ENCODE measurements at places on chromosomes 16 and 17.

DNA sequence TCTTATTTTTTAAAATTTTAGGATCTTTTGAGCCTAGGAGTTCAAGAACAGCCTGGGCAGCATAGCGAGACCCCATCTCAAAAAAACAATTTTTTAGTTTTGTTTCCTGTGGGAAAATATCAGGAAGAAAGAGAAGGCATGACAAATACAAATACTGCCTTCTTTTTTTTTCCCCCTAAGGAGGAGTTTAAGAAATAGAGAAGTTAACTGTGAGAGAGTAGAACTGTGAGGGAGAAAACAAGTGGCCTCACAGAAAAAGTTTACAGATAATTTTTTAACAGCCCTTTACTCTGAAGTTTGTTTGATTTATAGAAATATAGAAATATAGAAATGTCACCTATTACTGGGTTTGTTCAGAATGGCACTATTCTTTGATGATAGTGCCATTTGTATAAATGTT lies 21.1 kb downstream of the TTYH2 start:
- DNase-seq = no peak

- DNase-seq = no peak
Observed at GRCh38 chr16:58638148-58639036, 8.8 kb upstream of the CNOT1 start.

GRCh38 chr16:10502776-10503175 lies 77.6 kb downstream of the EMP2 start:
- no peak for DNase-seq

GRCh38 chr16:15482068-15482747 lies 47.8 kb downstream of the BMERB1 start:
- DNase-seq = no peak

DNA sequence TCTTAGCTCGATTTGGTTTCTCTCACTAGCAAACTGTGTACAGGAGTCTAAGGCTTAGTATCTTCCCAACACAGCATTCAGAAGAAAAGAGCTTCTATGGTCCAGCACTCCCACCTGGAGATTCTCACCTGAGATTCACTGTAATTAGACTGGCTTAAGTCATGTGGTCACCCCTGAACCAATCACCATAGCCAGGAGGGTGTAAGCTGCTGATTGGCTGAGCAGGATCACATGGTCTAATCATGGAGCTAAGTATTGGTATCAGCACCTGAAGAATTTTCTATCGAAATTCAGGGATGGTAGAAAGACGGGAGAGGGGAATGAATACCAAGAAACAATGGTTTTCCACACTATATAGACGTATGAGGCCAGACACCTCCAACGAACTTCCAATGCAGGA lies 359.8 kb upstream of the ERCC4 start:
- no peak for DNase-seq

DNA sequence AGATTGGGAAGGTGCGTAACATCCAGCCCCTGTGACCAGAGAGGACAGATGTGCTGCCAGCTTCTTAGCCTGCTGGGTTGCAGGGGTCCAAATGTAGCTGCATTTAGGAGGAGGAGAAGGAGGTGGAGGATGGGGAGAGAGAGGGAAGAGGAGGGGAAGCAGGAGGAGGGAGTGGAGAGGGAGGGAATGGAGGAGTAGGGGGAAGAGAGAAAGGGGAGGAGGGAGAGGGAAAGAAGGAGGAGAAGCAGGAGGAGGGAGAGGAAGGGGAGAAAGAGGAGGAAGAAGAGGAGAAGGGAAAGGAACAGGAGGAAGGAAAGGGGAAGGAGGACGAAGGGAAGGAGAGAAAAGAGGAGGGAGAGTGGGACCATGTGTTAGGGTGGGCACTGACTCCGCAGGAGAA lies 108.6 kb downstream of the ABCC12 start:
- DNase-seq = no peak

GRCh38 chr16:996681-997080 lies 15.1 kb downstream of the SOX8 start:
- DNase-seq = no peak

- peak; percentile 82 for DNase-seq
Observed at GRCh38 chr16:87816507-87817100, 50.8 kb upstream of the KLHDC4 start.

GRCh38 chr17:41133880-41134735 lies 6.2 kb downstream of the KRTAP4-6 start:
- DNase-seq = no peak

- no peak for DNase-seq
Observed at GRCh38 chr17:38628441-38628840, 22.7 kb upstream of the SRCIN1 start.

DNA sequence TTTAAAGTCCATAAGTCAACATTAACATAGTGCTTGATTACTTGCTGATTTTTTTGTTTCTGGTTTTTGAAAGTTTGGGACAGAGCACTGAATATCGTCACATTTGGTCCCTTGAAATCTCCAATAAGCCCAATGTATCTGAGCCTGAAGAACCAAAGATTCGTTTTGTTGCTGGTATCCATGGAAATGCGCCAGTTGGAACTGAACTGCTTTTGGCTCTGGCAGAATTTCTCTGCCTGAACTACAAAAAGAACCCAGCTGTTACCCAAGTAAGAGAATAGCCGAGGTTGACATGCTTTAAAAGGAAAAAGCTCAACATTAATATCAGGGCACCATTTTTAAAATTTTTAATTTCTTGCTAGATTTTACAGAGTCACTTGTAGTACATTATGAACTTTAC lies 27.7 kb upstream of the GOSR1 start:
- DNase-seq = no peak

DNA sequence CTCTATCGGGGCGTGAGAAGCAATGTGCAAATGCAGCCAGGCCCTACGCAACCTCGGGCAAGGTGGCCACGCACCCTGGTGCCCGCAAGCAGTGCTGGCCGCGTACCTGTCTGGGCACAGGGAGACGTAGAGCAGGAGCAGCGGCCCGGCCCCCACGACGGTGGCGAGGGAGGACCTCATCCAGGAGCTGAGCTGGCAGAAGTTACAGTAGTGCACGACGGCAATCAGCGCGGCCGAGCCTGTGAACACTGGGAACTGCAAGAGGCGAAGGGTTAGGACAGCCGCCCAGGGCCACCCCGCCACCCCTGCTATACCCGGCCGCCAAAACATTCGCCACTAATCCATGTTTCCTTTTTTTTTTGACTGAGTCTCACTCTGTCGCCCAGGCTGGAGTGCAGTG lies 96.9 kb upstream of the CREBBP start:
- no peak for DNase-seq

DNA sequence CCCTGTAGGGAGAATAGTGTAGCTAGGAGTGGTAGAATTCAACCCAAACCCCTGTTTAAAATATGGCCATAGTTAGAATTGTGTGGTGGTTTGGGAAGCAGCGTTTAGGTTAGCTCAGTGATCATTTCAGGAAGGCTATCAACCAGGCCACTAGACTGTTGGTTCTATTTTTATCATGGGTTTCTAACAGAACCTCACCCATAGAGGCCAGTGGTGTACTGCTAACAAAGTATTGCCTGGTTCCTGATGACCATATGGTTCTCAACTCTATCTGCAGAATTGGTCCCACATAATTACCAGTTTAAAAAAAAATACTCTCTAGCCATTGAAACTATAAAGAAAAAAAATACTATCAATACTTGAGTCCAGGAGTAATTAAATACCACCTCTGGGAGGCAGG lies 70.5 kb upstream of the RASL10B start:
- DNase-seq = no peak
